CD4-positive, alpha-beta T cell treated with Interleukin-15 for 1 hour (primary cell): ENCODE measurements at places on chromosomes 13 and 19.

DNA sequence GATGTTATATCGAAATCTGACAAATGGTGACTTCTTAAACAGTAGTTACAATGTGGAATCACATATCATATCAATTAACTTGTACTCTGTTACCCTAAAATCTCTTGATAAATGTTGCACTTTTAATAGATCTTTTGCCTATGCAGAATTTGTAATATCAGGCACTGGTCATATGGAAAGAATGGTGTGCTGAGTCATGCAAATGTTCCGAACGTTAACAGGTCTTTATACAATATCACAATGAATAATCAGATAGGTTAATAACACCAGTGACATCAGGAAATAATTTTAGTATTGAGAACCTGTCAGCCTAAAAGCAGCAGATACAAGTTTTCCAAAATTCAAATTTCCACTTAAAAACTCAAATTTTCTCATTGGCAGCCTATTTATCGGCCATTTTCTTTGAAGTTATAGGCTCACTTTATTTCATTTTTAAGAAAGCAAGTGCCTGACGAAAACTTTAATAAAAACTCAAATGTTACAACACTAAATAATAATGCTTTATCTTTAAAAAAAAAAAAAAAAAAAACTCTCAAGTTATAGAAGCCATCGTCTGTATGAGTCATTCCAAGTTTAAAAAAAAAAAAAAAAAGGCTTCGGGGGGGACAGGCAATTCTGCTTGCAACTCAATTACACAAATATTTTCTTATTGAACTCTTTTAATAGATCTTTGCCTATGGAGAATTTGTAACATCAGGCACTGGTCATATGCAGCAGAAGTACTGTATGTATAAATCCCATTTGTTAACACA lies 180.9 kb downstream of the DIAPH3 start:
- no peak for DNase-seq

DNA sequence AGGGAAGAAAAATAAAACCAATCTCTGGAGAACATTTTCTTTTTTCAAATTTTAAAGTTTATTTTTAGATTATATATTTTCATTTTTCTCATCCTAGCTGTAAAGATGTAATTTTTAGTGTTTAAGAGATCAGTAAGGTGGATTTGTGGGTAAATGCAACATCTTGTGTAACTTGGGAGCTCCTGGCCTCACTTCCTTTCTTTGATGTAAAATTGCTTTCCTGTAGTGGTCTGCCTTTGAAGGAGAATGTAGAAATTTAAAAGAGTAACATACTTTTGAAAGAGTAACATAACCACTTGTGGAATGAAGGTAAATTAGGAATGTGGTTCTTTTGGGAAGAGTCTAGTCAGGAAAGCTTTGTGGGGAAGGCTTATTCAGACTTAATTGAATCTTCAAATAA lies 95.7 kb upstream of the AKAP11 start:
- DNase-seq: no peak

GRCh38 chr13:70568571-70568970 lies 460.3 kb upstream of the KLHL1 start:
- DNase-seq: no peak

- DNase-seq: no peak
These were observed 36.4 kb upstream of the STARD13 start for GRCh38 chr13:33321686-33322542.

DNA sequence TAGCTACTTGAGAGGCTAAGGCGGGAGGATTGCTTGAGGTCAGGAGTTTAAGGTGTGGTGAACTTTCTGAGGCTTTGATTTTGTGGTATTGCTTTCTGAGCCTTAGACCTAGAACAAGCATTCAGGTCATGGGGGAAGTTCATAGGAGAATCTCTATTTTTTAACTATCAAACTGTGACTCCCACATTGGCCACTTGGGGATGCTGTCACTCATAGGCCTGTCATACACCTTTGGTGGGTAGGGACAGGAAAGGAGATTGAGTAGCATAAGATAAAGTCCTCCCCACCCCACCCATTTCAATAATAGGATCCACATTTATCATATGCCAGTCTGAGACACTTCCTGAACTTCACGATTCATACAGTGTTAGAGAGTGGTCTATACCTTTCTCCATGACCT lies 41.9 kb upstream of the PSG2 start:
- no peak for DNase-seq

GRCh38 chr19:5891938-5892771 lies 11.4 kb downstream of the NDUFA11 start:
- DNase-seq: no peak

- no peak for DNase-seq
These were observed 216.4 kb downstream of the KLF5 start for GRCh38 chr13:73275163-73275562.

DNA sequence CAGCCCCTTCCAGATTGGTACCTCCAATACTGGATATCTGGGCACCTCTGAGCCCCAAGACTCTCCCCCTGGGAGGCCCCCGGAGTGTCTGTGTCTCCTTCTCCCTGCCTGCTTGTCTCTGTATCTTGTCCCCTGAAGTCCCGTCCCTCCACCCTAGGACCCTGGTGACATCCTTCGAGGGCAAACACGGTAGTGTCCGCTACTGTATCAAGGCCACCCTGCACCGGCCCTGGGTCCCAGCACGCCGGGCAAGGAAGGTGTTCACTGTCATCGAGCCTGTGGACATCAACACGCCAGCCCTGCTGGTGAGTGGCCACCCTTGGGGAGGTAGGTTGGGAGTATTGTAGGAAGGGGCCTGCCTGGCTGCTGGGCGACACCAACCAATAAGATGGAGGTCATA lies 844 bp downstream of the ARRDC2 start:
- no peak for DNase-seq

GRCh38 chr13:80469105-80469852 lies 128.4 kb upstream of the SPRY2 start:
- DNase-seq: no peak

GRCh38 chr13:90445179-90445578 lies 902.3 kb upstream of the MIR17HG start:
- DNase-seq: no peak

- DNase-seq: no peak
These were observed 96.7 kb downstream of the GJA3 start for GRCh38 chr13:20064128-20064527.

GRCh38 chr13:42820451-42820850 lies 39.1 kb downstream of the FAM216B start:
- no peak for DNase-seq

DNA sequence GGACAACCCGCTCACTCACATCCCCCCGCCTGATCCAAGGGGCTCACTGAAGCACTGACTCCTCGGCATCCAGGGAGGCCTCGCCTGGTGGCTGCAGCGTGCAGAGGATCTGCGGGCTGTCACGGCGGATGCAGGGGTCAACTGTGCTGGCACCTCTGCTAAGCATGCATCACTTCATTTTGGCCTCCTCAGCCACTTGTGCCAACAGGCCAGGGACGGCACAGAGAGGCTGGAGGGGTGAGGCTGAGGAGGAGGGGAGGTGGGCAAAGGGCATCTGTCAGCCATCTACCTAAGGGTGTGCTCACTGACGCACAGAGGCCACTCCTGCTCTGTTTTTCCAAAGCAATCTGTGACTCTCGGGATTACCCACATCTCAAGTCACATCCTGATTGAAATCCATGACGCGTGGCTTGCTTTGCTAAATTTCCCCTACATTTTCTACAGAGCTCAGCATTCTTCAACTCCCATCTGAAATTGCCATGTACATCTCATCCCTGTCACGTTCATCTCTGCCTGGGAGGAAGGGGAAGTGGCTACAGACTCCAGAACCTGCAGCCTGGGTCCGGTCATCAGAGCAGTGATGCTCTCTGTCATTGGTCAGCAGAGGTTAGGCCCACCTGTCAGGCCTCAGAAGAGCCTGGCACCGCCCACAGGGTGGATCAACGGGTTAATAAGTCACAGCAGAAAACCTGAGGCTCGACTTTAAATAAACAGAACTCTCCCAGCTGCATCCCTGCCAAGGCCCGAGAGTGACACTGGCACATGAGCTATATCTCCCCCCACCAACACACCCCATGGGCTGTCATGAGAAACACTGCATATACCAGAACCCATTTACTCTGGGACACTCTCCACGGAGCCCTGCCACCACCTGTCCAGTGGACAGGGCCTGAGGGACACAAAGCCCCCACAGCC lies 17.6 kb downstream of the ELL start:
- no peak for DNase-seq

DNA sequence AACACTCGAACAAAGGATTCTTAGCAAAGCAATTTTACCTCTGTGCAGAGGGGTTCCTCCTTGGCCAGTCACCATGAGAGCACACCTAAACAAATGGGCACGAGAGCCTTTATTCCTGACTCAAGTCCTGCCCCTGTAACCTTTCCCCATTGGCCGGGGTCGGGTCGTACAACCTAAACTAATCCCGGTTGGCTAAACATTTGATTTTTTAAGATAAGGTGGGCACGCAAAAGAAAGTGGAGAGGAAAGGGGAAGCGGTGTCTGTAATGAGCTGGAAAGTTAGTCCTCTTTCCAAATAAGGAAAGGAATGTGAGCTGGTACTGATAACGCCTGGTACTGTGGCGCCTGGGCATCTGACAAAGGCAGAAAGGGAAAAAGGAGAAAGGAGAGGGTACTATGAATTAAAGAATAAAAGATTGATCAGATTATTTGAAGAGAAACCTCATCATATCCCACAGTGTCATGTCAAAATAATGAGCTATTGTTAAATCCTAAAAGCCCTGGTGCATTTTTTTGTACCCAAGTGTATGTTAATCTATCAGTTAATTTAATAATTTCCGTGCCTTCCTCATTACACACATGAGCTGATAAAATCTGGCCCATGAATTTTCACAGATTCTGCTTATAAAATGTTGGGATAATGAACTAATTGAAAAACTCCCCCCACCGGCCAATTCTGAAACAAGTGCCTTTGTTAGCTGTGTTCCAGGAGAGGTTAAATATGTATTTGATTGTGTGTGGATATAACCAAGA lies 335.7 kb downstream of the RFC3 start:
- no peak for DNase-seq

DNA sequence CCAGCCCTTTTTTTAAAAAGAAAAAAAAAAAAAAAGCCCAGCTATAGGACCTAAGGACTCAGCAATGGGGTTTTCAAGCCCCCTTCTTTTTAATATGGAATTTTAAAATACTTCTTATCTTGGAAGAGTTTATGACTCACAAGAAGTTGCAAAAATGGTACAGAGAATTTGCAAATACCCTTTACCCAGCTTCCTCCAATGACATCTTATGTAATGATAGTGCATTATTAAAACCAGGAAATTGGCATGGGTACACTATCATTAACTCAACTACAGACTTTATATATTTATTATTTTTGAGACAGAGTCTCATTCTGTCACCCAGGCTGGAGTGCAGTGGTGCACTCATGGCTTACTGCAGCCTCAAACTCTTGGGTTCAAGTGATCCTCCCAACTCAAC lies 16.1 kb downstream of the TMEM38A start:
- no peak for DNase-seq

DNA sequence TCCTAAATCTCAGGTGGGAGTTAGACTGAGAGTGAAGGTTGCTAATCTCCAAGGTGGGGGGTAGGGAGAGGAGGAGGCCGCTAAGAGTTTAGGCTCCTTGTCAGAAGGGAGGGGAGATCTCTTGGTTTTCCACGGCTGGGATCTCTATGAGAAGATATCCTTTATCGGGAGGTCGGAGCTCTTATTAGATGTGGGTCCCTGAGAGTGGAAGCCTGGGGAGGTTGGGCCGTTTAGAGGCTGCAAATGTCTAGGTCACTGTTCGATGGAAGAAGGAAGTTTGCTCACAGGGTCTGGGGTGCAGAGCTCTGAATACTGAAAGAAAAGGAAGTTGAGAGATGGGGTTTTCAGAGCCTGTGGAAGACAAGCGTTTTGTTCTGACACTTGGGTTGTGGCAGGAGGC lies 3.8 kb downstream of the MYADM start:
- DNase-seq: peak; percentile 51

DNA sequence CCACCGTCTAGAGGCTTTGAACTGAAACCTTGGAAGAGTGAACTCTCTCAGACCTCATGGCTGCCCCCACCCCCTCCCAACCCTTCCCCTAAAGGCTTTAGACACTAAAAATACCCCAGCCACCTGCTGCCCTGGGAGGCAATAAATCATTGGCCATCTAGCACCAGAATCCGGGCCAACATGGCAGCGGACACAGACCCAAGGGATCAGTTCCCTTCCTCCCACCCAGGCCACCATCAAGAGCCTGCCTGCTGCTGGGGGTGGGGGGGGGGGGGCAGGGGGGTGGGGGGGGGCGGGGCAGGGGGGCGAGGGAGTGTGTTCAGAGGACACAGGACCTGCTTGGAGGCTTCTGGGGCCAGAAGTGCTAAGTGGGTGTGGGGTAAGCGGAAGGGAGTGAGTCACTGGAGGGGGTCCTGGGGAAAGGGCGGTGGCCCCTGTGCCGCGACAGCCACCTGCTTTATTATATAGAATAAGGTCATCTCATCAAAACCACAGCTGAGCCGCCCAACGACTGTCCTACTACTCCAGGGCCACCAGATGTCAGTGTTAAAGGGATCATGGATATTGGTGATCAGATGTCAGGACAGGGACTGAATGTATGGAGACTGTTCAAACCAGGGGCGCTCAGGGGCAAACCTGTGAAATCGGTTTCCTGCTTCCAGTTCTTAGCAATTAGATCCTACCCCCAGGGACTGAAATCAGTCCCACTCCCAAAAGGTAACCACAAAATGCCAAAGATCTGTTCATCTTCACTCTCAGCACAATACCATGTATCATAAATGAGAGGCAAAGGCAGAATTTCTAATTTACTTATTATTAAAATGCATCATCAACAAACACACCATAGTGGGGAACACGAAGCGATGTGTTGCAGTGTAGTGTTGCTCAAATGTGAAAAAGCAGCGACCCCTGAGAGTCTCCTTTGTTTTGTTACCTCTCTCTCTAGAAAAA lies 24.3 kb downstream of the ARL11 start:
- DNase-seq: peak; percentile 21

GRCh38 chr13:74105871-74106270 lies 28.3 kb downstream of the KLF12 start:
- no peak for DNase-seq

DNA sequence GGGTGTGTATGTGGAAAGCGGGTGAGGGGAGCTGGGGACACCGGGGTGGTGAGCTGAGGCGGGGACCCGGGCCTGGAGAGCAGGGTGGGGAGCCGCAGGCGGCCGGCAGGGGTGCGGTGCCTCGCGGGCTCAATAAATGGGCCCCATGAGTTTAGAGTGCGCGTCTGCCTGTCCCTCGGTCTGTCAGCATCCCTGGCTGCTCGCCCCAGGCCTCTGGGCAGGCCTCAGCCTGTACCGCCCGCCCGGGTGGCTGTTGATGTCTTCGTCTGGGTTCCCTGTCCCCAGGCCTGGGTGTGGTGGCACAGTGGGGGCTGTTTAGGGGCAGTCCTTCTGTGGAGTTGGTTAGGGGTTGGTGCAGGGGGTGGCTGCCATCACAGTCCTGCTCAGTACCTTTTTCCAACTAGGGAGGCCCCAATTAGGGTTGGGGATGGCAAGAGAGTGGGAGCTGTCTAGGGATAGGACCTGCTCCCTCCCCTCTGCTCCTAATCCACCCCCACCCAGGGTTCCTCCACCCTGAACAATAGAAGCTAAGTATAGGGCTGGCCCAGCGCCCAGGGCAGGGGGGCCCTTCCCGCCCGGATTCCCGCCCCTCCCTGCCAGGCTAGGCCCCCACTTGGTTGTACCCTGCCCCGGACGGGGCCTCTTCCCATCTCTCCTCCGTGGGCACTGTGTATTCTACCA lies 12.2 kb downstream of the CIC start:
- DNase-seq: peak; percentile 32
